ENCODE measurements at places on chromosomes 5 and 9.

DNA sequence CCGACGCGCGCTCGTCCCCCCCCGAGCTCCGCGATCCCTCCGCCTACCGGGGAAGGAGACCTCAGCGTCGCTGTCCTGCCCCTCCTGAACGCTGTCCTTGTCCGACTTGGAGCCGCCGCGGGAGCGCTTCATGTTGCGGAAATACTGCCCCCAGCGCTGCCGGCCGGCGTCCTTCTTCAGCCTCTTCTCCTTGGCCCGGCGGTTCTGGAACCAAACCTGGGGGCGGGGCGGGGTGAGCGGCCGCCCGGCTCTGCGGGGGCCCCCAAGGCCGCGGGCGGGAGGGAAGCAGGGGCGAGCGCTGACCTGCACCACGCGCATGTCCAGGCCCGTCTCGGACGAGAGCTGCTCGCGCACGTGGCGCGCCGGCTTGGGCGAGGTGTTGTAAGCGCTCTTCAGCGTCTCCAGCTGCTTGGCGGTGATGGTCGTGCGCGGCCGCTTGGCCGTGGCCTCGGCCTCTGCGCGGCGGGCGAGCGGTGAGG, 6.3 kb downstream of the LHX3 start:
- no peak for DNase-seq

- DNase-seq = no peak
Measured at GRCh38 chr5:140631831-140632365, 1.1 kb downstream of the CD14 start.

DNA sequence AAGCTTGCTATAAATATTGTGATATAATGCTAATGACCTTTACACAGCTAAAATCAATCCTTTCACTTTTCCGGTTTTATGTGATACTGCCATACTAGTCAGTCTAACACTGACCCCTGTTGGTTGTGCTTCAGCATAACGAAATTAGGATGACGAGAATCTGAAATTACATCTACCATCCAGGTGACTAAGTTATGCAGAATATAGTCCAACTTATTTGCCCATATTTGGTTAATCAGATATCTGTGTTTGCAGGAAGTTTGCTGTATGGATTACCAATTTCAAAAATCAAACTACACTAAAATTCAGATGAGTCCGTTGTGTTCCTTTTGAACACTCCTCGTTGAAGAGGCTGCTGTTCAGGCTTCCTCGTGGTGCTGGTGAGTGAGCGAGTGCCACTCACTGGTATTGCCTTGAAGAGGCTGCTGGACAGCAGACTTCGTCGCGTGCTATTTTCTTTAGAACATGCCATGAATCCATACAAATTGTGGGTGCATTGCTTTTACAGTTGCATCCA, 32.5 kb downstream of the TENT4A start:
- DNase-seq = peak; percentile 13

GRCh38 chr9:87193151-87193550, 245.8 kb upstream of the GAS1 start:
- DNase-seq = no peak

- no peak for DNase-seq
Measured at GRCh38 chr9:684054-684890, 157.2 kb upstream of the DMRT1 start.

DNA sequence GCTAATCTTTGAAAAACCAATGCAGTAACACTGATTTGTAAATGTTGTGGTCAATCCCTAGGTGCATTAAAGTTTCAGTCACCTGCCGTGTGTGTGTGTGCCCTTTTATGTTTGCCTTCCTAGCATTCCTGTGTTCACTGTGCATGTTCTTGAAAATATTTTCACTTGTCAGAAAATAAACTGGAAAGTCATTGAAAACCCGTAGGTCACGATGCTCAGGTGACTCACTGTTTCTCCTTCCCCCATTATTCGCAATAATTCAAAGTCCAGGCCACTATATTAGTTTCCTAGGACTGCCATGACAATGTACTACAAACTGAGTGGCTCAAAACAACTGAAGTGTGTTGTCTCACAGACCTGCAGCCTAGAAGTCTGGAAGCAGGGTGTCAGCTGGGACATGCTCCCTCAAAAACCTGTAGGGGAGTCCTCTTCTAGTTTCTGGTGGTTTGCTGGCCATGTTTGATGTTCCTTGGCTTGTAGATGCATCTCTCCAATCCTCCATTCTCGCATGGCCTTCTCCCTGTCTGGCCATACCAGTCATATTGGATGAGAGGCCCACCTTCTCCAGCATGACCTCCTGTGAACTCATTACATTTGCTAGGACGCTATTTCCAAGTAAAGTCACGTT, 29.3 kb downstream of the MARVELD2 start:
- no peak for DNase-seq

GRCh38 chr5:158670201-158670600, 429.5 kb downstream of the EBF1 start:
- DNase-seq = no peak

DNA sequence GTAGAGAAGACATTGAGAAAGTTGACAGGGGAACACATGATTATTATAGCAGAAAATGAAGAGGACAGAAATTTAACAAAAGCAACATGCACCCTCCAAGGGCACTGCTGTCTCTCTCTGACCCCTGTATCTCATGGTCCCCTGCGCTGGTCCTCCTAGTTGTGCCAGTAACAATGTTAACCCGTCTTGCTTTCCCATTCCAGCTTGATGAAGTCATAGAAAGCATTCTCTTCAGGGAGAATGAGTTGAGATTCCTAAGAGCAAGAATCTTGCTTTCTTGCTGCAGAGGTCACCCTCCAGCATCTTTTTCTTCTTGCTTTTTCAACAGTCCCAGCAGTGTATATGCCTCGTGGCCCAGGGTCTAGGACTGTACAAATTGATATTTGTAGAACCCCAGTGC, 279.6 kb upstream of the ADAMTSL1 start:
- DNase-seq = no peak

DNA sequence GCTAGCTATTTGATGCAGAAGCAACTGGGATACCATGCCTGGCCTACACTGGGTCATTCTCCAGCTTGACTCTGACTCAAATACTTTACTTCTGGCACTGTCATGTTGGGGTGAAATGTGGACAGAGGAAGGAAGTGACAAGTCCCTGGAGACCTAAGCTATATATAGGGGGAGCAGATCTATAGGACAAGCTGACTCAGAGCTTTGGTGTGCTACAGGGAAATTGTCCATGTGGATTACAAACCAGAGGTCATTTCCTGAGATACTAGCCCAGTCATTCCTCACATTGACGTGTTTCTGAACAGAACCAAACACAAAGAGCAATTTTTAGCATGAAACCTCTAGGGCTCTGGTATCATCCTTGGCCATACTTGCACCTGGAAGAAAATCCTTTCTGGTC, 531.6 kb upstream of the CLINT1 start:
- peak; percentile 61 for DNase-seq

DNA sequence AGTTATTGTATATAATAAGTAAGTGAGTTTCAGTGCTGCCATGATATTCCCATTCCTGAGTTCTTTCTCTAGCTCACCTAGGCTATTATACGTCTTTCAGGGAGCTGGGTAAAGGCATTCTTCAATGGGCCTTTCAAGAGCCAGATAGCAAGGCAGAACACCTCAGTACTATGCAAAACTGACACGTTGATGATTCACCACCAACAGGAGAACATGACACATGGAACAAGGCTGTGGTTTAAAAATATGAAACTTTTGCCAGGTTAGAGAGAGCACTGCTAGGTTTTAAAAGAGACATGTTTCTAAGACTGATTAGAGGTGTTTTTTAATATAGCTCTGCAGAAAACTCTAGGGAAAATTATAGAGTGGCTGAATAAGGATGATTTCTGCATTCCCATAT, 95.9 kb downstream of the UGCG start:
- peak; percentile 91 for DNase-seq

DNA sequence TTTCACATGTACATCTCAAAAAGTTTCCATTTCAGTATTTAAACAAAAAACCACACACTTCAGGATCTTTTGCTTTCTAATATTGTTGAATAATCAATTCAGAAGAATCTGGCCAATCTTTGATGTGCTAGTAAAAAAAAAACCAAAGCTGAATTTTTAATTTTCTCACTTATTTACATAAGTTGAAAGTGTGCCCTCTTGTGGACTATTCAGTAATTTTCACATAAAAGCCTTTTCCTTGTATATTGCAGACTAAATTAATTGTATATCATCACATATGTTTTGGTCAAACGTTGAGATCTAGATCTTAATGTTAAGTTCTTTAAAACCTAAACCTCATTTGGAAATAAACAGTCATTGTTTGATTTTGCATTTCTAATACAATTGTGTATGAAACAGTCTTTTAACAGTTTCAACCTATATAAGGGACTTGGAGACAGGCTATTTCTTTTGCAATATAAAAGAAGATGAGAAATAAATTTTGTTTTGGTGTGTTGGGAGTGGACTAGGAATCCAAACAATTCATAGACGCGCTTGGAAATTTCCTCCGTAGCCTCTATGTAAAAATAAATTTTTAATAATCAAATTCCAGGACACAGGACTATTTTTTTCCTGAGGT, 68.1 kb downstream of the NIPBL start:
- no peak for DNase-seq

GRCh38 chr9:16341177-16341576, 529.3 kb downstream of the BNC2 start:
- DNase-seq = no peak

GRCh38 chr9:113989017-113989713, 88.9 kb downstream of the AMBP start:
- no peak for DNase-seq

DNA sequence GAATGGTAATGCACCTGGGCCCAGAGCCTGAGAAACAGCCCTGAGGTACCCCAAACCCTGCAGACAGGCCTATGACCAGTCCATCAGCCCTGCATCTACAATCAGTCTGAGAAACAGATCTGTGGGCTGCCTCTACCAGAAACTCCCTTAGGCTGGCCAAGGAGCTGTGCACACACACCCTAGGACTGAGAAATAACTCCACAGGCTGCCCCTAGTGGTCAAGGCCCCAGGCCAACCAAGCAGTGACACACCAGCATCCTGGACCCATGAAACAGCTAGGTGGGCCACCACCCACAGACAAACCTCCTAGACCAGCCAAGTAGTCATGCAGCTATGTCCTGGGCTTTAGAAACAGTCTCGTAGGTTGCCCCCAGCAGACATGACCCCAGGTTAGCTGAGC, 253.6 kb upstream of the VLDLR start:
- no peak for DNase-seq

- DNase-seq = no peak
Measured at GRCh38 chr5:106392766-106393165, 1278.0 kb downstream of the EFNA5 start.

DNA sequence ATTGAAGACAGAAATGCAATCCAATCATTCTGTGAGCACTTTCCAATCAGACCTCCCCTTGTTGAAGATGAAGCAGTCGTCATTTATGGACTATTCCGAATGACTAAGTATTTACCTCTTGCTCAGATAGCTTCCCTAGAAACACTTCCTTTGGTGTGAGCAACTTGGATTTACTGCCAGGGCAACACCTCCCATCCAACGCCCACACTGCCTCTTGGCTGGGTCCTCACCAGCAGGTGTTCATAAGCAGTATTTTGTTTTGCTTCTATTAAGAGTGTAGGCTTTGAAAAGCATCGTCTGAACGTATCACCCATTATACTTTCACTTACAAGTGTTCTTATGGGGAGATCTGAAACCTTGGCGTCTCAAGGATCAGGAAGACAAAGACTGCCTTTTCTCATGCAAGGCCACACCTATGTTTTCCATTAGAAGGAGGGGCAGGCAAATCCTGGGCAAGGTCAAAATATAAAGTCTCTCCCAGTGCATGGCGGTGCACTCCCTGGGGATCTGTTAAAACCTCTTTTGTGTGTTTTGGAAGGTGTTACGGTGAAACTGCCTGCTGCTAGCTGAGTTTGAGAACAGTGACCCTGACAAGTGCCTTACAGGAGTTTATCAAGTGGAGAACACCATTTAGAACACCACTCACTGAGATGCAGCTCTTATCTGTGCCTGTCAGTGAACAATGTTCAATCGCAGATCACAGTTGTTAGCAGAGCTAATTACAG, 10.6 kb upstream of the MARCHF3 start:
- DNase-seq = peak; percentile 80

DNA sequence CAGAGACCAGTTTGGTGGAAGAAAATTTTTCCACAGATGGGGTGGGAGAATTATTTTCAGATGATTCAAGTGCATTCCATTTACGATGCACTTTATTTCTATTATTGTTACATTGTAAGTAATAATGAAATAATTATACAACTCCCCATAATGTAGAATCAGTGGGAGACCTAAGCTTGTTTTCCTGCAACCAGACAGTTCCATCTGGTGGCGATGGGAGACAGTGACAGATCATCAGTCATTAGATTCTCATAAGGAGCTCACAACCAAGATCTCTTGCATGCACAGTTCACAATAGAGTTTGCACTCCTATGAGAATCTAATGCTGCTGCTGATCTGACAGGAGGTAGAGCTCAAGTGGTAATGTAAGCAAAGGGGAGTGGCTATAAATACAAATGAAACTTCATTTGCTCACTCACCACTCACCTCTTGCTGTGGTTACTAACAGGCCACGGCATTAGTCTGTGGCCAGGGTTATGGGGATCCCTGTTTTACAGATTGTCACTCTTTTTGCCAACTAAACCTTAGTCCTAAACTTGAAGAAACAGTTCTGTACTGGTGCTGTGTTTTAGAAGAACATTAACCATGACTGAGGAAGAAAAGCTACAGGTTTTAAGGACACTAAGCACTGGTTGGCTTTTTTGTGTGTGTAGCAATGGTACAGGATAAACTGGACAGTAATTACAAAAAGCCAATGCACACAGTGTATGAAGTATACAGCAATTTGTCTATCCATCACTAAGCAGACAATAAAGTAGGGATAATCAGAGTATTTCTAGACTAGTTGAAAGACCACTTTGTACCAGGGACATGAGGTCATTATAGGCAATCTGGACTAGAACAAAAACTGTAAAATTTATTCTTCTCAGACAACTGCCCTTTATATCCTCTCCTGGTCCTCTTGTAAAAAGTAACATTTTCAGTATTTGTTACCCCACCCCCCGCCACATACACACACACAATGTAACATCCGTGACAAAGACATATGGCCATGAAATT, 9.9 kb downstream of the TMEM232 start:
- DNase-seq = no peak

DNA sequence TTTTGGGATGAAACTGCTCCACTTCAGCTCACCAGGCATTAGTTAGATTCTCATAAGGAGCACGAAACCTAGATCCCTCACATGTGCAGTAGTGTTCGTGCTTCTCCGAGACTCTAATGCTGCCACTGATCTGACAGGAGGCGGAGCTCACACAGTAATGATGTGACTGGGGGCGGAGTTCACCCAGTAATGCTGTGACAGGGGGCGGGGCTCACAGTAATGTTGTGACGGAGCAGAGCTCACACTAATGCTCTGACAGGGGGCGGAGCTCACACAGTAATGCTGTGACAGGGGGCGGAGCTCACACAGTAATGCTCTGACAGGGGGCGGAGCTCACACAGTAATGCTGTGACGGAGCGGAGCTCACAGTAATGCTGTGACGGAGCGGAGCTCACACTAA, 27.1 kb upstream of the LRRC14B start:
- no peak for DNase-seq
